ENCODE measurements at places on chromosomes 2 and 18. TPM values are rescaled to one million over a fixed set of nuclear protein-coding genes. Genes with fewer than 3 reads are reported as not detected.

The DES gene
- 27.2 TPM for polyA plus RNA-seq

The NOL4 gene
- 0.02 TPM for polyA plus RNA-seq

The SCN2A gene
- 0.06 TPM for polyA plus RNA-seq

The ICOS gene
- polyA plus RNA-seq, result 0.49 TPM

The IL36G gene
- polyA plus RNA-seq, result 0.12 TPM

The TMEM17 gene
- 1.6 TPM for polyA plus RNA-seq

The NEU4 gene
- 0.59 TPM for polyA plus RNA-seq

The FN1 gene
- 339 TPM for polyA plus RNA-seq

The GTF2A1L gene
- 0.39 TPM for polyA plus RNA-seq

The LDLRAD4 gene
- 3.2 TPM for polyA plus RNA-seq

The SLC40A1 gene
- 57.4 TPM for polyA plus RNA-seq

The ASB18 gene
- polyA plus RNA-seq, result not detected

The IL36B gene
- not detected for polyA plus RNA-seq

The CTNNA2 gene
- not detected for polyA plus RNA-seq

The ALPG gene
- 0.76 TPM for polyA plus RNA-seq

The LYG2 gene
- polyA plus RNA-seq, result not detected

The LAMA1 gene
- 1.2 TPM for polyA plus RNA-seq

The TNFRSF11A gene
- 1.0 TPM for polyA plus RNA-seq

The CHRND gene
- not detected for polyA plus RNA-seq

All from lung (tissue), 17 donors.